ENCODE measurements at places on chromosomes 13 and 19.

- DNase-seq: no peak
Observed at GRCh38 chr13:44808185-44808584, 181.1 kb downstream of the NUFIP1 start.

- no peak for DNase-seq
Observed at GRCh38 chr13:36418022-36418805, 14.1 kb upstream of the CCNA1 start.

DNA sequence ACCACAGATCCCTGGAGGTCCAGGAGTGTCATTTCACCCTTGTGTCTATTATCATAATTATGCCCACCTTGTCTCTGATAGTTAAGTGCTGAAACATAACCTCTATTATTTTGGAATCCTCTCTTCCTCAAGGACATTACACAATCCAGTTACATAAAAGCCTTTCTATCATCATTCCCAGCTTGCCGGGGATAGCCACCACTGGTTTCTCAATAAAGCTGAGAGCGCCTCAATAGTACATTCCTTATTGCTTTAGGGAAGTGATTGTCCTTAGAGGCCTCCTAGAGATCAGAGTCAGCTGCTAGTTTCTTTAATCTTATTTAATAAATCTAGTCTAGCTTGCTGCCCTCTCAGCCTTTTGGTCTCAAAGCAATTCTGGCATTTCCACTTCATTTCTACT lies 490.0 kb upstream of the ATXN8OS start:
- DNase-seq: no peak

- DNase-seq: peak; percentile 72
Observed at GRCh38 chr19:17234911-17235299, 8.9 kb downstream of the OCEL1 start.

GRCh38 chr19:15265850-15266248 lies 33.6 kb upstream of the EPHX3 start:
- peak; percentile 71 for DNase-seq

GRCh38 chr13:42048342-42048683 lies at the start of gene DGKH:
DGKH (plus strand) TSS chr13:42048648; CDS start chr13:42048774, 126 bp downstream.
- DNase-seq: no peak

DNA sequence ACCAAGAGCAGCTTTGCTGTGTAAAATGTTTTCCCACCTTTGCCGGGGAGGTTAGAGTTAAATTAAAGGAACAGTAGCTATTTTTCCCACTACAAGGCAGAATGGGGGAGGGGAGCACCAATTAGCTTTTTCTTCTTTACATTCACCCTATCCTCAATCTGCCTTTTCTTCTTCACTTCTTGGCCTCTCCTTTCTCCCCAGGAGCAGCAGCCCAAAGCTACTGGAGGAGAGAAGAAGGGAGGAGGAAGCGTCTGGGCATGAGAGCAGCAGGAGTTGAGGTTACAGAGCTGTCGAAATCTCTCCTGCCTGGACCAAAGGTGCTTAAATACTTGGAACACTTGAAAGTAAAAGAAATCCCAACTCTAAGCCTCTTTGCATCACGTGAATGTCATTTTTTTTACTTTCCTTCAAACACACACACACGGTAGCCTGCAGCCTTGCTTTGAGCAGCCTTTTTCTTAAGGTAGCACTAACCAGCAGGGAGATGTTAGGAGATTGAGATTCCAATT lies 39.0 kb upstream of the WASF3 start:
- no peak for DNase-seq

DNA sequence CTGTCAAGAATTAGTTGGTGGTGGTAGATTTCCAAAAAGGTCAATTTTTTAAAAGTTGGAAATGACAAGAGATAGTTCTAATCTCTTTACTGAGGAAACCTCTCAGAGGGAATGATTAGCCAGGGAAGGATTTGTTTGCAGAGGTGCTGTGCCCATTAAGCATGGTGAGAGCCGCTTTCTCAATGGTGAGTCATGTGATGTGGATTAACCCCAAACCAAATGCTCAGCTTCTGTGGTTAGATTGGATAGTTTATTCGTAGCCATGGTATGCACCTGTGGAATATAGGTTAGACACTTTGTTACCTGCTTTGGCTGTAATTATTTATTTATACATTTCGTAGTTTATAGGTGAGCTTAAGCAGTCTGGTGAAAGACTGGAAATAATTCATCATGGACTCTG lies 7.1 kb downstream of the HNRNPM start:
- no peak for DNase-seq

DNA sequence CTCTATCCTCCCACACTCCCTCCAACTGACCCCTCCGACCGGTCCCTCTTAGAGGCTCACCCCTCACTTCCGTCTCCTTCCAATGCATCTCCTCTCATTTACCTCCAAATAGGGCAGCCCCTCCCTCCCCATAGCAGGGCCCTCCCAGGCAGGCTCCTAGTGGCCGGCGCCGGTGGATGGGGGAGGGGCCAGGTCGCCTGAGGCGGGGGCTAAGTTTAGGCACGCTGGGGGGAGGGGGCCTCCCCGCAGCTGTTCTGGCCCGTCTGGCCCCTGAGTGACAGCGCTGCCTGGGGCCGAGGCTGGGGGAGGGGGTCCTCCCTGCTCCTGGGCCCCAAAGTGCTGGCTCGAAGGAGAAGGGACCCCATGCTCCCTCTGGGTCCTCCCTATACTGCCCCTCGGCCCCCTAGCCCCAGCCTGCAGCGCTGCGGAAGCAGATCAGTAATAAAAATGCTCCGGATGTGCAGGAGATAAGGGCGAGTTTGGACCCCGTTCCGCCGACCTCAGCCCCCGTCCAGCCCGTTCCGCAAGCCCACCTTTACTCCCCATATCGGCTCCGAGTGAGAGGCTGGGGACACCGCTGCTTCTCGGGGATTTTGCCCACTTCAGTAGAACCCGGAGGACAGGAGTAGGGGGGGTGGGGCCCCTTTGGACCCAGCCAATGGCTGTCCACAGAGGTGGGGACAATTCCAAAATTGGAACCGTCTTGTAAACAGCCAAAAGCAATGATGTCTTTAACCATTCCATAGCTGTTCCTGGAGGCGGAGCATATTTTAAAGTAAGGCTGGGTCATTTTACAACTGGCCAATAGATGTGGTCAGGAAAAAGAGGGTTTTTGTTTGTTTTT lies 4.0 kb downstream of the RTN2 start:
- DNase-seq: peak; percentile 84

DNA sequence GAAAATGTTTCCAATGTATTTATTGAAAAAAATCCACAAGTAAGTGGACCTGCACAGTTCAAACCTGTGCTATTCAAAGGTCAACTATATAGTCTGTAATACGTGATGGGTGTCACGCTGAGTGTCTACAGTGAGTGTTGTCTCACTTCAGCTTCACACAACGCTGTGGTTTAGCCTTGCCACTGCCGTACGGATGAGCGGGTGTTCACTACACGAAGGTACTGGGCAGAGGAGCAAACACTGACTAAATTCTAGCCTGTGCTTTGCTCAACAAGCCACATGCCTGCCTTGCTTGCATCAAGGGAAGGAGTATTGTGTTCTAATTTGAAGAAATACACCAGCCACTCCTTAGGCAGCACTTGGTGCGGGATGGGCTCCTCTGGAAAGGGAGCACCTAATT lies 3.4 kb upstream of the FFAR3 start:
- DNase-seq: no peak

- DNase-seq: no peak
Observed at GRCh38 chr19:50795664-50796073, 5.5 kb downstream of the ACP4 start.

DNA sequence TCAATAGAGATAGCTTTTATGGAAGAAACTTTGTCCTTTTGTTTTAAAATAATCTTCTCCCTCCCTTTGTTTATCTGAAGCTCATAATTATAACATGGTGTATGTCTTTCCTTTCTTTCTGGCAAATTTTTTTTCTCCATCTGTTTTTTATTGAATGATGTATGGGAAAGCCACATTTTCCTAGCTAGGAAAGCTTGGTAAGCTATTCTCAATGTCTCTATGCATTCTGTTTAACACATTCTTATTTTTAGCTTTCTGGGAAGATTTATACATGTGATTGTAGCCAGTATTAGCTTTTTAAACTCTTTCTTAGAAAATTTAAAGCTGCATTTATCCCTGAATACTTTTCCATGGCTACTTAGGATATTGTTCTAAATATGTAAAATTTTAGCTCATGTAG lies 124.9 kb upstream of the CSNK1A1L start:
- DNase-seq: no peak

DNA sequence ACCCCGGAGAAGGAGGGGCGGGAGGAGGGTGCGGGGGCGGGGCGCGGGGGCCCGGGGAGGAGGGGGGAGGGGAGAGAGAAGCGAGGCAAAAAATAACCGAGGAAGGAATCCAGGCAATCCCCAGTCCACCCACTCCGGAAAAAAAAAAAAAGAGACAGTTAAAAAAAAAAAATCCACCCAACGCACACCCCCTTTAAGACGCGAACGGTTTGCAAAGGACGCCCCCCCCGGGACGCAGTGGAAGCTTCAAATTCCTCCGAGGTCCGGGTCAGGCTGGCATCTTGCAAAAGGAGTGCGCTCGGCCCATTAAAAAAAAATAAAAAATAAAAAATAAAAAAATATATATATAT lies at the start of gene CACNA1A:
CACNA1A (minus strand) TSS at position 9 of the 350 bp plus-strand sequence. CDS start 255 bp downstream, outside the sequence.
- DNase-seq: no peak

DNA sequence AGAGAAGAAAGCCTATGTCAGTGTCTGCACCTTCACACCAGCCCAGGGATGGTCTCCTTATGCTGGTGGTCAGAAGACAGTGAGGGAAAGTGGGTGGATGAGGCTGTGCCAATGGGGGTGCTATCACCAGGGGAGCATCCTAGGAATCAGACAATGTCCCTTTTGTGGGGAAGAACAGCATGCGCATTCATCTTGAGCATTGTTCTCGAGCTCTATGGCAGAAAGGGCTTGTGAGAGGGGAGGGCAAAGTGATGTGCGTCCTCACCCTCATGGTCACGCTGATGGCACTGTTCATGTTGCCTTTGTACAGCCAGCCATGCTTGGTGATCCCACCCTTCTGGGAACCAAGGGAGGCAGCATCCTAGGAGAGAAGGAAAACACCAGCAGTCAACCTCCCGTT lies 56.1 kb downstream of the DOCK9 start:
- no peak for DNase-seq

DNA sequence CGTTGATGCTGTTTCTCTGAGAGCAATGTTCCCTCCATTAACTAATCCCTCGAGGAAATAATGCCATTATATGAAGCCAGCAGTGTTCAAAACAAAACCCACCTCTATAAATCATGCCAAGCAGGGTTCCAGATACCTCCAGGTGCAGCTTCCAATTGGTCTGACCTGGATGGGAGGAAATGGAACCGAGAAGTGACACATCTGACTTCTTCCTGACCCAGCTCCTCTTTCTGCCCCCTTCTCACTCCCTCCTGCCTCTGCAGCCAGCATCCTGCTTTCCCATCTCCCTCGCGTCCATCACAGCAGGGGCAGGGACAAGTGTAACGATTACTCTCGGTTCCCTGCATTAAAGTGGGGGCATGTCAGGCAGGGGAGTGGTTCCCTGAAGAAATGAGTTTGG lies 37.5 kb downstream of the HSPH1 start:
- no peak for DNase-seq

- no peak for DNase-seq
Observed at GRCh38 chr13:106243011-106243565, 292.4 kb downstream of the EFNB2 start.

DNA sequence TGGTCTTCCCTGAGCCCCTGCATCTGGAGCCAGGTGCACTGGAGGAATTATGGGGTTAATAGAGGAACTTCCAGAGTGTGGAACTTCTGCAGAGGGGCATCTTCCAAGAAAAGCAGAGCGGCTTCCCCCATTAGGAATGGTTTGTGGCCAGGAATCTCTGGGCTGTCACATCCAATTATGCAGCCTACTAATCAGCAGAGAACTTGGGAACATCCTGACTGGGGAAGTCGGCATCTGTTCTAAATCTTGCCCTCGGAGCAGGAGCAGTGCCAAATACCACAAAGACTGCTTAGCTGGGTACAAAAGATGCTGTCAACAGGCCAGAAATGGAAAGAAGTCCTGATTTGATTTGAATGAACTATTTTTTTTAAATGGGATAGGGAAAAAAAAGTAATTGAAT lies 435.1 kb downstream of the ZNF536 start:
- no peak for DNase-seq

GRCh38 chr13:106518512-106518911 lies 16.9 kb downstream of the EFNB2 start:
- DNase-seq: no peak

- no peak for DNase-seq
Observed at GRCh38 chr19:57167385-57167784, at the start of gene DUXA. DUXA (minus strand) TSS chr19:57167485; CDS start chr19:57167443, 42 bp downstream.

DNA sequence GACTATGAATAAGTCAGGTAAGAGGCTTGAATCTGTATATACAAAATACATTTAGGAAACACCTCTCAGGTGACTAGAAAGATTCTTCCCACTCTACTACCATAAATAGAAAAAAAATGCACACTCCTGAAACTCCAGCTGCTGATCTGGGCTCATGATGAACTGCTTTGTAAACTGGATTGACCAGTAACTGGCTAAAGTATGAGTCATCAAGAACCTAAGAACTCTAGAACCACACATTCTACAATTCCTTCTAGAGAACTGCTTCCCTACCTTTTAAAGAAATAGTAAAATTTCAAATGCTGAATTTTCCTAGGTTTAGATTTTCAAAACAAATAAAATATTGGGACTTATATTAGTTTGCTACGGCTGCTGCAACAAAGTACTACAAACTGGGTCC lies 55.2 kb downstream of the ELF1 start:
- DNase-seq: no peak

DNA sequence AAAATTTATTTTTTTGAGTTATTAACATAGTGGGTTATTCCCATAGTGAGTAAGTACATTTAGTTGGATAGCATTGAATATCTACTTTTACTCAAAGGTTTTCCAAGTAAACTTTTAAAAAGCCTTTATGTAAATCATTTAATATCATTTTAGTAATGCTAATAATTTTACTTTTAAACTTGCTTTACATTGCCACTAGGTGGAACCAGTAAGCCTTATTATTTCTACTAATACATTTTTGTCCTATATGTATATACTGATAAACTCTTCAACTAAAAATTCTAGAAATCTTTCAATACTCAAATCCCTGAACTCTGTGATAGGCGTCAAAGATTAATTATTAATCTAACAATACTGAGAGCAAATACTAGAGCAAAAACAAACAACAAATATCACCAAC lies 1709.2 kb upstream of the PCDH20 start:
- no peak for DNase-seq

- peak; percentile 37 for DNase-seq
Observed at GRCh38 chr13:46071590-46072249, 19.2 kb upstream of the ZC3H13 start.

GRCh38 chr13:107832500-107833100 lies 382.7 kb downstream of the LIG4 start:
- DNase-seq: no peak

GRCh38 chr19:6766357-6767080 lies 716 bp downstream of the SH2D3A start:
- DNase-seq: no peak

- no peak for DNase-seq
Observed at GRCh38 chr13:70027551-70027950, 80.1 kb upstream of the ATXN8OS start.

DNA sequence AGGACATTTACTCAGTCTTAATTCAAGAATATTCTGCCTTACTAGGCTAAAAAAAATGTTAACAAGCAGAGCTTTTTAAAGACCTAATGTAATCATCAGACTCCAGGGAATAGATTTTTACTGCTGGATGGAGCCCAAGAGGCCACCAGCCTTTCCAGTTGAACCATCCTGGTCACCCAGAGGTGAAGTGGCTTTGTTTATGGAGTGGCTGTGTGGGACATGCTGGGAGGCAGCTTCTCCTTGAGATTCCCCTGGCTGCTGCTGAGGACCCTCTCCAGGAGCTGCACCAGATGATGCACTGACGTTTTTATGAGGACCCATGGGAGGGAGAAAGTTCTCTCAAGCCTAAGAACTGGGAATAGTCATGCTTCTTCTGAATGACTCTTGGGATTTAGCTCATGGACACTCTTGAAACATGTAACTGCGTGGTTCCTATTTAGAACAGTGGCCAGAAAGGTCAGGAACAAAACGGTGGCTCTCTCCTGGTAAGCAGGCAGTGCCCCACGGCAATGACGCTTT lies 205.9 kb upstream of the MIR17HG start:
- no peak for DNase-seq

All from iPS-NIHi11 (cell line).